ENCODE measurements at places on chromosomes 5 and 9.

DNA sequence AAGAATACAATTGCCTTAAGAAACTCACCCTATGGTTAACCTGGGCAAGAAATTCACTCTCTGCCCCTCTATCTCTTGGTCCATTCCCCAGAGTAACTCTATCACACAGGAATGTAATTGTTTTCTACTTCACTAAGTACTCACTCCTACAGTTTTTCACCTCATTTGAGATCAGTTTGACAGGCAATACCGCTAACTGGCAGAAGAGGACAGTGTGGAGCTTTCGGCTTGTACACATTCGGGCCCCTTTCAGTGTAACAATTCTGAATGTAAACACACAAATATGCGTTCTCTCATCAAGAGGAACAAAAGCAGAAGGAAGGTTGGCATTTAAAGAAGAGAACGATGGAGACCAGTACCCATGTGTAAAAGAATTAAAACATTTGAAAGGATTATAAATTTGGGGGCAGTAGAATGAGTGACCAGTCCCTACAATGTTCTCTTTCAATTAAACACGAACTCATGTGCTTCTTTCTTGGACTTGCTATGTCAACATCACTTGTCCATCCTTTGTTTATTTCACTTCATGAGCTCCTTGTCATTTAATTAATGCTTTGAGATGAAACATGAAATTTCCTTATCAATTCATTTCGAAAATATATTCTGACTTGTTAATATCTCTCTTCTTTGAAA lies 188.5 kb upstream of the GRAMD2B start:
- no peak for DNase-seq

GRCh38 chr5:24475101-24475500 lies 169.7 kb downstream of the CDH10 start:
- no peak for DNase-seq

DNA sequence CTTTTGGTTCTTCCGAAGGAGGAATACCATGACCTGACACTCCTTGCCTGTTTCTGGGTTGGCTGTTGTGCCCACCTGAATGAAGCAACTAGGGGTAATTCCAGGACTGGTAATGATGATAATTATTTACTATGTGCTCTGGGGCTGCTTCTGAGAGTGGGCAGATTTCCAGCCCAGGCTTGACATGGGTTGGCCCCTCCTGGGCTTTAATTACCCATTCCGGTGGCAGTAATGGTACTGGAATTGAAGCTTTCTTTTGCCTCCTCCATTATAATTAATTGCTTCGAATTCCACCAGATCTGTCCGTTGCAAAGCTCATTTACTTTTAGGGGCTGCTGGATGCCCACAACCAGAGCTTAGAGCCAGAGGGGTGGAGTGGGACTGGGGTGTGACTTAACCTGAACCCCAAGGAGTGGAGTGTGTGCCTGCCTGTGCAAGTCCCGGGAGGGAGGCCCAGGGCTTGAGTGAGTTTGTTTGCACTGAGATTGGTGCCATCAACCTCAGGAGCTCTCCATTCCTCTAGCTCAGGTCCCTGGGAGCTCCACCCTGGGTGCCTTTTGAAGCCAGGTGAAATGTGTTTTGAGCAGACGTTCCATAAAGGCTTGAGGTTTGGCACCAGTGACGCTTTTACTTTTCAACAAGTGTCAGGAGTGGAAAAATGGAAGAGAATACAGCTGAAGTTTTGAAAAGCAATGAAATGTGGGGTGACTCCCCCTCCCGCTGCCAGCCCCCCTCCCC lies 214.6 kb downstream of the PDZD2 start:
- DNase-seq = no peak

GRCh38 chr9:111839987-111840386 lies 45.2 kb upstream of the SHOC1 start:
- no peak for DNase-seq

DNA sequence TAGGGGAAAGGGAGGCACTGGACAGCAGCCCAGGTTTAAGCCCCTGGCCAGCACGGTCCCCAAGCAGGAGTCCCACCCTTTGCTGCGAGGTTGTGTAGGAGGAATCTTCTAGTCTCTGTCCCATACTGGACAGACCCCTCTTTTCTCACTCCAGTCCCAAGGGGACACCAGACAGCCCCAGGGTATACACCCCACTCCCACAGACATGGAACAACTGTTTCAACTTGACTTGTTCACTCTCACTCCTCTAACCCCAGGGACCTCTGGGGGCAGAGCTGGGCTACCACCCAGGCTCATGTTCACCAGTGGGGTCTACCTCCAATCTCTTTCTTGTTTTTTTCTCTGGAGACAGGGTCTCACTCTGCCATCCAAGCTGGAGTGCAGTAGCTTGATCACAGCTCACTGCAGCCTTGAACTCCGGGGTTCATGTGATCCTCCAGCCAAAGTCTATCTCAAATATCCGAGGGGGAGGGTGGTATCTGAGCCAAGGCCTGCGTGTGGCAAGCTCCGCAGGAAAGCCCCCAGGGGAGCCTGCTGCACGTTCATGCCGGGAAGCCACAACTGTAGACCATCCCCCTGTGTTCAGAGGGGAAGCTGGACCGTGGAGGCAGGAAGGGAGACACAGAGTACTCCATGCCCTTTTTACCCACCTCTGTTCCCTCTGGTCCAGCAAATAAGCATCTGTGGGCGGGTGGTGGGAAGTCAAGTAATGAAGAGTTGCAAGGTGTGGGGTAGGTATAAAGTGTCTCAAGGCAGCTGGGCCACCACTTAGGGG lies 1.8 kb downstream of the PTGES2 start:
- DNase-seq = no peak

GRCh38 chr9:14687042-14687719 lies 6.1 kb downstream of the ZDHHC21 start:
- no peak for DNase-seq

DNA sequence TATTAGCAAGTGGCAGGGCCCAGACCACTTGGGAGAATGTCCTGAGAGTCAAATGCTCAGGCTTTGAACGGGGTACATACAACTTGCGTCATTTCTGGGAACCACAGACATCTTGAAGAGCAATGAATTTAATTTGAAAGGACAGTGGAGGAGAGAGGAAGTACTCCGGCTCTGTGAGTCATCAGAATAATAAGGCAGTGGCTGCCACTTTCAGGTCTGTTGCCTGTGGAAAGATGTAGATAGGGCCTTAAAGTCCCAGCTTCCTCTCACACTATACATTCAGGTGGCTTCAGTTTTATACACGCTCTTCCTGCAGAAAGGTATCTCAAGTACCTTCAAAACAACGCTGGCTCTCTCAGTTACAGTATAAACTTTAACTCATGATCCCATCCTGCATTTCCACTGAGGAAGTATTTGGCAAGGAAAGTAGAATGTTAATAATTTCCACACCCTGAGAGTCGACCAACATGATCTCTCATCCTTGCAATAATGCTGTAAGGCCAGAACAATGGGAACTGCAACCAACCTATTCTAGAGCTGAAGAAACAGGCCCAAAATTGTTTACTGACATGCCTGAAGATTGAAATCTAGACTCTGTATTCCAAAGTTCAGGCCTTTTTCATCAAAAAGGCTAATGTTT lies 6.8 kb upstream of the PRUNE2 start:
- DNase-seq = no peak

GRCh38 chr9:132880324-132880661 lies 1.6 kb downstream of the SPACA9 start:
- DNase-seq = no peak

DNA sequence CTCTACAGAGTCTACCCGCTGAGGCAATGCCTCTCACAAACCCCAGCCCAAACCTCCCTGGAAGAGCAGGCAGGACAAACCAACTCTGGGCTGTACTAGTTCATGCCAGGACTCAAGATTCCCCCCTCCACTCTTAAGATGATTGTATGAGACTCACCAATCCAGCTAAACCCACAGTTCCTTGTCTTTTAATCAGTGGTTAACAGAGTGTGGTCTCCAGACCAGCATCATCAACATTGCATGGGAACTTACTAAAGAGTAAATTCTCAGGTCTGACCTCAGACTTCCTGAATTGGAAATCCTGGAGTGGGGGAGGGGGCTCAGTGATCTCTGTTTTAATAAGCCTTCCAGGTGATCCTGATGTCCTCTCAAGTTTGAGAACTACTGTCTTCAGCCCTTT lies 240.9 kb downstream of the GAS1 start:
- DNase-seq = no peak

DNA sequence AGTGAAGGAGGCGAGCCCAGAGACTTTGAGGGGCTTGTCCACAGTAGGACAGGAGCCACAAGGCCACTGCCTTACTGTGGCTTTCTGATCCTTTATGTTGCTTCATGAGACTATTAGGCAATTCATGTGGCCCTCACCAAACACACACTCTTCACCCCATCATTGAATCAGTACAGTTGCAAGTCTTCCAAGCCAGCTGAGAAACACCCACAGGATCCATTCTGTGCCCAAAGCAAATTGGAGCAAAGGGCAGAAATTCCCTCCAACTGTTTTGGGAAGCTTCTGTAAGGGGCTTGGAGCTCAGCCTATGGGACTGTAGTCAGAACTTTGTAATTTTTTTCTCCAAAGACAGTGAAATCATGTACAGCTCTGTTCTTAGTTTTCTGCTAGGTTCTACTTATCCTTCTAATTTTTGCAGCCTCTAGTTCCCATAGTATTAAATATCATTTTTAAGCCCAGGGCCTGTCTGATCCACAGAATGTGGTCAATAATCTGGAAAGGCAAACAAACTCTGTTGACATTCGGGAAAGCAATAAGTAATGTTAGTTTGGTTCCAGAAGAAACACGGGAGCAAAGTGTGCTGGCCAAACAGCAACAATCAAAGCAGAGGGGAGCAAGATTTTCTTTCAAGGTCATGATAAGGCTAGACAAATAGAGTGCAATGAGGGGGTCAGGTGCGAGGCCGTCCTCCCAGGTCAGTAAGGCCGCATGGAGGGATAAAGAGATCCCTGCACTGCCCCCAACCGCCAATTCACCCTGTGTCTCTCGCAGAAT lies 47.0 kb downstream of the UBE2QL1 start:
- DNase-seq = no peak

DNA sequence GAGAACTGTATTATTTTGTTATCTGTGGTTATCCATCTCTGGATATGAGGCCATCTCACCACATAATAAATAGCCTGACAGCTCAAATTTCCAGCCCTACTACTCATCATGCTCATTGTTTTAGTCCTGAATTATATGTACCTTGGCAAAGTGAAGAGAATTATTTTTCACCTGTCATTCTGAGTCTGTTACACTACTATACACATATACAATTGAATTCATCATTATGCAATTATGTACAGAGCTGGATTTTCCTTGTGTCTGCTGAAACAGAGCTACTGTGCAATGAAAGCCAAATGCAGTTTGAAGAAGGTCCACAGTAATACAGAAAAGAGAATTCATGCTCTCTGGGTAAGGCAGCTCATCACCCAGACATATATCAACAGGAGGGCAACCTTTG lies 28.5 kb downstream of the ESM1 start:
- DNase-seq = no peak

DNA sequence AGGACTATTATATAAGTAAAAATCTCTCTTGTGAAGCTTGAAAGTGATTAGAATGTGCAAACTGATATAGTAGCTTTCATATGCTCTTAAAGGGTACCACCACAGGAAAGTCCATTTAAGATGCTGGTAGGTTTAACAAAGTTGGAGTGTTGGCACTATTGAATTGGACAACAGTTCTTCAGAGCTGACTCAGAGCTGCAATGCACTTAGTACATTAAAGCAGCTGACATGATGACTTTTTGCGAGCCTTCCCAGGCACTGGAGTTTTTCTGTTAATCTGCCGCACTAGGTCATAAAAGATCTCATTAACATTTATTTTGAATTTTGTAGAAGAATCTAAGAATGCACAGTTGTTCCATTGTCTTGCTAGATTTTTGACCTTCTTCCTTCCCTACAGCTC lies 243.8 kb downstream of the ADAMTSL1 start:
- no peak for DNase-seq

- DNase-seq = no peak
These were observed 21.4 kb downstream of the CEP72 start for GRCh38 chr5:633501-633955.

- no peak for DNase-seq
These were observed 62.9 kb downstream of the RAI14 start for GRCh38 chr5:34719029-34719428.

- DNase-seq = no peak
These were observed 28.1 kb downstream of the NEK6 start for GRCh38 chr9:124285903-124286291.

DNA sequence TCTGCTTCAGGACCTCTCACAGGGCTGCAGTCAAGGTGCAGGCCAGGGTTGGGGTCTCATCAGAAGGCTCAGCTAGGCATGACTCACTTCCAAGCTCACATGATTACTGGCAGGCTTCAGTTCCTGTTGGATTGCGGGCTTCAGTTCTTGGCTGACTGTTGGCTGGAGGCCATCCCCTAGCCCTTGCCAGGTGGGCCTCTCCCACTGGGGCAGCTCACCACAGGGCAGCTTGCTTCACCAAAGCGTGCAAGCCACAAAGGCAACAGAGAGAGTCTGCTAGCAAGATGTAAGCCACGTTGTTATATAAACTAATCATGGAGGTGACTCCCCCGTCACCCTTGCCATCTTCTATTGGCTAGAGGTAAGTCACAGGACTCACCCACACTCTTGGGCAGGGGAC lies 14.4 kb downstream of the CPLX2 start:
- DNase-seq = no peak

- DNase-seq = no peak
These were observed 40.6 kb downstream of the TNFSF8 start for GRCh38 chr9:114889802-114890224.

DNA sequence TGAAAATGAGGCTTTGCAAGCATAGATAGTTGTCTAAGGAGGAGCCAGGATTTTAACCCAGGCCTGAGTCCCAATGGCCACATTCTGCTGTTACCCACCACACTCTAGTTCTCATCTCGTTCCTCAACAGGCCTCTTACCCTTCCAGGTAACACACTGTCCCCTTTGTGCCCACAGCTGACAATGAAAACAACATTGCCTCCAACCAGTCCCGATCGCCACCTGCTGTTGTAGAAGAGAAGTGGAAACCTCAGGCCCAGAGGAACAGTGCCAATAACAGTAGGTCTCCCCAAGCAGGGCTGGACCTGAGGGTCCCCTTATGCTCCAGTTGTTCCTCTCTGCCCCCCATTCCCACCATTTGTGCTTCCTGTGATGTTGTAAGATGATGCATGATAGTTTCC lies 30.4 kb downstream of the AMBP start:
- no peak for DNase-seq

- no peak for DNase-seq
These were observed 15.2 kb downstream of the NFIL3 start for GRCh38 chr9:91408475-91408874.

All from activated CD4-positive, CD25-positive, alpha-beta regulatory T cell (primary cell).